ENCODE measurements at places on chromosomes 7 and 10.

DNA sequence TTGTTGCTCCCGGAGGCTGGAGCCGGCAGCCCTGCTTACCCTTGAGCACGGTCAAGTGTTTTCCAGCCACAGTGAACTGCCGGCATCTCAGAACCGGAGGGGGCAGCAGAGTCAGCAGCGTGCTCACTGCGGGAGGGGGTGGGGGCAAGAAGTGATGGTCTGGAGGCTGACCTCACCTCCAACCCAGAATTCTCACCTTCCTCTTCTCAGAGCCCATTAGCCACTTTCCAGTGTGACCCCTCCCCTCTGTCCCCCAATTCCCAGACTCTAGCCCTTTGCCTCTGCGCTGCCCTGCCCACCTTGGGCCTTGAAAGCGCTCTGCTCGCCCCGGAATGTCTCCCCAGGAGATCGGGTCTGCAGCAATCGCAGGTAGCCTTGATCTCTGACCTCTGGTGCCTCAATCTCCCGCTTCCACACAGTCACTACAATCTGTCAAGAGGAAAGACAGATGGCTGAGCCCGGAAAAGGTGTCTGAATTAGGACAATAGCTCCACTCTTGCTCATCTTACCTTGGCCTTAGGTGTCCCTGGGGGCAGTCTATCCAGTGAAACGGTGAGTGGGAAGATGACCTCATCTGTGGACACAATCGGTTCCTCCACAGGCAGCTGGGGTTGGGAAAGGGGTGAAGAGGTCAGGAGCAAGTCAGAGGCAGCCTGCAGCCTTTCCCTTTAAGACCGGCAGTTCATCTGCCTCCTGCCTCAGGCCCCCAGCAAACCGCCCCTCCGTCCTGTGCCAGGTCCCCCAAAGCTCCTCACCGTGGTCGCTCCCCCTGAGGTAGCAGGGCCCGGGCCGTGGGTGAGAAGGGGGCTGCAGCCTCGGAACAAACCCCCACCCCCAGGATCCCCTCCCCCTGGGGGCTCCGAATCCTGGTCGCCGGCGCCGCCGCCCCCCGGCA is 942 bp downstream of the TRAPPC14 start:
- no peak for DNase-seq

GRCh38 chr10:49645417-49645816 is 31.6 kb downstream of the CHAT start:
- DNase-seq: no peak

DNA sequence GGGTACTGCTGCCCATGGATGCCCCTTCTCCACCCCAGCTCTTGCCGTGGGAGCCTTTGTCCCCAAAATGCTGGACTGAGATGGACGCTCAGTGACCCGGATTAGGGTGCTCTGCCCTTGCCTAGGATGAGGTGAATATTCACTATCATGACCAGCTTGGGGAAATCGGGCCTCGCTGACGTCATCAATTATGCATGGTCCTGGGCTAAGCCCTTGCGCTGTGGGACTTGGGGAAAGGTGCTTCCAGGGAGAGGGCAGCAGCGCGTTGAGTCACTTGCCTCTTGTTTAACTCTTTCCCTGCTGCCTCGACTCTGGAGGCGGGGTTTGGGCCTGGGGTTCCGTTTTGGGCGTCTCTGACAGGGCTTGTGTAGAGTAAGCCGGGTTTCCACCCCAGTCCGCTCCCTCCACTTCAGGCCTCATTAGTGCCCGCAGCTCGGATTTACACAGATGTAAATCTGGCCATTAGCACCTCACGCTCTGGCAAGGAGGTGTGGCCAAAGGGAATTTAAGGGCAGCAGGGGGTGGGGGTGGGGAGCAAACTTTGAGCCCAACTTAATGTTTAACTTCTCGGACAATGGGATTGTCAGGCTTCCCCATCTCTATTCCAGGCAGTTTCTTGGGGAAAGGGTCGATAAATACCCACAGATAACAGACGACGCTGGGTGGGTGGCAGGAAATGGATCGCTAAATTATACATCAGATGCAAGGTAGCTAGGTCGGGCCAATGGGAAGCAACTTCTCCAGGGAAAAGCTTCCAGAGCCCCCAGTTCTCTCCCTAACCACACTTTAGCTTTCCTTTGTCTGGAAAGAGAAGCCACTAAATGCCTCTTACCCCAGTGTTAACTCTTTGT is 51.3 kb upstream of the TCF7L2 start:
- peak; percentile 53 for DNase-seq

DNA sequence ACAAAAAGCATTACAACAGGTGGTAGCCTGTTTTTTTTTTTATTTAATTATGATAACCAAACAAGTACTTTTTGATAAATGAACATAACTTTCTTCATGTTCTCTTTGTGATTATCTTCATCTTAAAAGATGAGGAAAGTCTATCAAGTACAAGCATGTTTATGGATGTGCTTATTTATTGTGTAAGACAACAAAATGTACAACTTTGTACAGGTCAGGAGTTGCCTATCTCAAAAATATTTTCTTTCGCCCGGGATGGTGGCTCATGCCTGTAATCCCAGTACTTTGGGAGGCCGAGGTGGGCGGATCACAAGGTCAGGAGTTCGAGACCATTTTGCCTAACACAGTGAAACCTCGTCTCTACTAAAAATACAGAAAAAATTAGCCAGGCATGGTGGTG is 17.0 kb downstream of the MPP7 start:
- no peak for DNase-seq

DNA sequence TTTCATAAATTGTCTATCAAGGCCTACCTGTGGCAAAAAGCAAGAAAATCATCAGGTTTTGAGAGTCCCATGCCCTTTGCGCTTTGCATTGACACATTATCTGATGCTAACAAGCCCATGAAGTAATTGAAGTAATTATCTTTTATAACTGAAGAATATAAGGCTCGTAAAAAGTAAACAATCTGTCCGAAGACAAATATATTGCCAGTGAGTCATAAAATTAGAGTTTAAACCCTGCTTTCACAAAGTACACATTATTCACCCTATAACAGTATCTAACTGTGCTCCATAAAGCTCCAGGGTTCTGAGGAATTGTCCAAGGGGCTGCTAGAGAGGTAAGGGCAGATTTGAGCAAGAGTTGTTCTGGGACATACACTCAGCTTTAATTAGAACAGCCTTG is 102.3 kb upstream of the PPP1R3A start:
- no peak for DNase-seq

DNA sequence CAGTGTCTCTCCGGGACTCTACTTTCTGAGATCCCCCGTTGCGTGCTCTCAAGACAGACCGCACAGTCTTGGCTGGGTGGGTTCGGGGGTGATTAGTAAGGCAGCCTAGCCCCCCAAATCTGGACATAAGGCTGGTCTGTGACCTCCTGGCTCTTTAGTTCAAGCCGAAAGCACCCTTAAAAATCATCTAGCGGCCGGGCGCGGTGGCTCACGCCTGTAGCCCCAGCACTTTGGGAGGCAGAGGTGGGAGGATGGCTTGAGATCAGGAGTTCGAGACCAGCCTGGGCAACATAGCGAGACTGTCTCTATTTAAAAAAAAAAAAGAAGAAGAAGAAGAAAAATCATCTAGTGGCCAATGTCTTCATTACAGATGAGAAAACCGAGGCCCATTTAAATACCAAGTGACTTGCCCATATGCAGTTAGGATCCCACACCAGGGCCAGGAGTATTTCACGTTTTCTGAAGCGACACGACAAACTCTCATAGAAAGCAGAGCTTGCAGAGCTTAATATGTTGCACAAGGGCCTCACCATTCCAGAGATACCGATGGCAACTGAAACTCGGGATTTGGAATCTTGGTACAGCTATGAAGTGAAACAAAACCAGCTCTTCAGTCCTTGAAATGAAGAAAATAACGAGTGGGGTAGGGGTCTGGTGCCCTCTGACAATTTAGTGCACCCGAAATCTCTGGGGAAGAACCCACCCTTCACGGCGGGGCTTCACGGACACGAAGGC is 703 bp upstream of the HILPDA start:
- DNase-seq: peak; percentile 40

GRCh38 chr7:57423768-57424167 is 26.2 kb upstream of the ZNF716 start:
- DNase-seq: no peak

DNA sequence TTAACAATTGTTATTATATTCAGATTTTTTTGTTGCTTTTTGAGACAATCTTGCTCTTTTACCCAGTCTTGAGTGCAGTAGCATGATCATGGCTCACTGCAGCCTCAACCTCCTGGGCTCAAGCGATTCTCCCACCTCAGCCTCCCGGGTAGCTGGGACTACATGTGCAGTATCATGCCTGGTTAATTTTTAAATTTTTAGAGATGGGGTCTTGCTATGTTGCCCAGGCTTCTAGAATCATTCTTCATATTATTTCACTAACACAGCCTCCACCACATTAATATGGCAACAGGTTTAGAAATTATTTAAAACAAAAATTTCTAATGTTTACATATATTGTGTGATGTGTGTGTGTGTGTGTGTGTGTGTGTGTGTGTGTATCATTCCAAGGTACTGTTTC is 1.4 kb upstream of the LAMTOR4 start:
- no peak for DNase-seq

GRCh38 chr10:107269626-107270025 is 105.1 kb upstream of the SORCS1 start:
- no peak for DNase-seq
